ENCODE measurements at places on chromosomes 3 and 15.

DNA sequence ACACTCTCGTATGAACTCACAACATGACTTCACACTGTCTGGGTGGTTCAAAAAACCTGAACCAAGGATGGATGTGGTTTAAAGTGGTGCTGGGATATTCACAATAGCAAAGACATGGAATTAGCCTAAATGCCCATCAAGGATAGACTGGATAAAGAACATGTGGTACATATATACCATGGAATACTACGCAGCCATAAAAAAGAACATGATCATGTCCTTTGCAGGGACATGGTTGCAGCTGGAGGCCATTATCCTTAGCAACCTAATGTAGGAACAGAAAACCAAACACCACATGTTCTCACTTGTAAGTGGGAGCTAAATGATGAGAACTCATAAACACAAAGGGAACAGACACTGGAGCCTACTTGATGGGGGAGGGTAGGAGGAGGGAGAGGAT is 3.3 kb upstream of the PRSS50 start:
- DNase-seq = no peak

- no peak for DNase-seq
These were observed 52.2 kb upstream of the SEC22A start for GRCh38 chr3:123149525-123149924.

GRCh38 chr15:73183071-73183470 is 130.8 kb downstream of the NEO1 start:
- no peak for DNase-seq

DNA sequence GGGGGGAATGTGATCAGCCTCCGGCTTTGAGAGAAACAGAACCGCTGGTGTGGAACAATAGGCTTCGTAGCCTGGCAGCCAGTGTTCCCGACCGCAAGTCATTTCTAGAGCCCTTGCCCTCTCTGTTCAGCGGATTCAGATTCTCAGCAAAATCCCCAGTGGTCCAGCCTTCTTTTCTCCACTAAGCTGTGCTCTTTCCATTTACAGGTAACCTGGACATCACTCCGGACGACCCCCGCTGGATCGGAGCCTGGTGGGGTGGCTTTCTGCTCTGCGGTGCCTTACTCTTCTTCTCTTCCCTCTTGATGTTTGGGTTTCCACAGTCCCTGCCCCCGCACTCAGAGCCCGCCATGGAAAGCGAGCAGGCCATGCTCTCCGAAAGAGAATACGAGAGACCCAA is 250.6 kb downstream of the SLCO3A1 start:
- no peak for DNase-seq

DNA sequence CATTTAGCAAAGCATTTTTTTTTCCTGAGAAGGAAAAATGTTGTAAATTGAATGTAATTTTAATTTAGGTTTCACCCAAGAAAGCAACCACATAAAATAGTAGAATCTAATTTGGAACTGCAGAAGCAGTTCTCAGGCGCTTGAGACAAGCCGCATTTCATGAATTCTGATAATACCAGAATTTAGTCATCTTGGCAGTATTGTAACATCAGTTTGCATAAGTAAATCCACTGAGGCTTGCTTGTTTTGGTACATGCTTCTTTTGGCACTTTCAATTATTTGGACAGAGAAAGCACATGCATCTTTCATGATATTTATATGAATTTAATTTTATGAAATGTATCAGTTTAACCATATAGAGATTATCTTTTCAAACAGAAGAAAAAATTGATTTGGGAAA is 389.7 kb upstream of the ROBO1 start:
- DNase-seq = no peak

DNA sequence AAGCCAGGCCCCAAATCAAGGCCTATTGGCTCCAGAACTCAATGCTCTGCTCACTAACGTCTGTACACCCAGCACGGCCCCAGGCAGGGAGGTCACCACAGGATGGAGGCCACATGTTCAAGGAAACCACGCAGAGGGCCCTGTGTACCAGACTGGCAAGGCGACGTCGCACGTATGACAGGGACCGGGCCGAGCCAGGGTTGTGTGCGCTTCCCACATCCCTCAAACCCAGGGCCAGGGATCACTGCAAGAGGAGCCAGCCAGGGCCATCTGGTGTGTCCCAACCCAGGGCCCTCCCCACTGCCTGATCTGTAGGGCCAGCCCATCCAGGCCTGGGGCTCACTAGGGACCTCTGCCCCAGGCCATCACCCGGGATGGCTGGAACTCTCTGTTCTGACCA is 62.0 kb downstream of the ZNF445 start:
- DNase-seq = no peak

- DNase-seq = no peak
These were observed 150.5 kb upstream of the UBE2E2 start for GRCh38 chr3:23052620-23053019.

DNA sequence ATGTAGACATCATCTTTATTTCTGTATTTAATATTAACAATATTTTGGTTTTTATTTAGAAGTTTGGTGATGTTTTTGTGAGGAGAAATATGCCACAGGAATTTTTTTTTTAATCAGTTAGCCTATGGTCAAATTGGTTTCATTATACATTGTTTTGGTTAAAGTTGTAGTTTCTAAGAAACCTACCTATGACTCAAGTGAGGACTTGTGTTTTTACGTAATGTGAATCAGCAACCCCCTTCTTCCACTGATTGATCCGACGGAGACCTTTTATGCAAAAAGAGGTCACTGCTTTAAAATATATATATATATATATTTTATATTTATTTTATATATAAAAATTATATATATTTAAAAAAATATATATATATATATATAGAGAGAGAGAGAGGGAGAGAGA is 698.1 kb downstream of the FHIT start:
- no peak for DNase-seq

- DNase-seq = no peak
These were observed 309.0 kb downstream of the GBE1 start for GRCh38 chr3:81452418-81452817.

GRCh38 chr3:172040078-172040980 is 951 bp downstream of the FNDC3B start:
- peak; percentile 82 for DNase-seq

DNA sequence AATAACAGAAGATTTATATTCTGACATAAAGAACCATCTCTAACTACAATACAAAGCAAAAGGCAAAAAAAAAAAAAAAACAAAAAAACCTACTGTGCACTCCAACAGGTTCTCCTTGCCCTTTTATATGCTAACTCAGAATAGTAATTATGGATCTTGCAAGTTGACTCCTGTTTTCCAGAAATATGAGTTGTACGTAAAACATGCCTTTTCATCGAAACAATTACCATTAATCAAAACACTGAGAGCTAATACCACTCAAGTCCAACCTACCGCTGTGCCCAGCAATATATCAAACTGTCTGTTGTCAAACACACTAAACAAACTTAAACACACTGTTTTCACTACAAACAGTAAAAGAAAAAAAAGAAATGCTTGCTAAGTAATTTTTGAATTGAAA is 389.8 kb downstream of the TBC1D5 start:
- no peak for DNase-seq

DNA sequence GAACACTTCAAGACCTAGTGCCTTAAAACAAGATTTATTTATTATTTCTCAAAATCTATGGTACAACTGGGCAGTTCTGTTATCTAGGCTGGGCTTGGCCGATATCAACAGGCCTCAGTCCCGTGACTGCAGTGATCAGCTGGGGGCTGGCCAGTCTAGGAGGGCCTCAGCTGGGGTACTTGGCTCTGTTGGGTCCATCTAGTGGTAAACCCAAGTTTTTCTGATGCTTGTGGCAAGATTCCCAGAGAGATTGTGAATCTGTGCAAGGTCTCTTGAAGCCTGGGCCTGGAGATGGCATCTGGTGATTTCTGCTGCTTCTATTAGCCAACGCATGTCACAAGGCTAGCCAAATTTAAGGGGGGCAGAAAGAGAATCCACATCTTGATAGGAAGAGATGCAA is 482.4 kb upstream of the SGO1 start:
- no peak for DNase-seq

GRCh38 chr3:29064085-29064484 is 216.8 kb upstream of the RBMS3 start:
- DNase-seq = no peak

DNA sequence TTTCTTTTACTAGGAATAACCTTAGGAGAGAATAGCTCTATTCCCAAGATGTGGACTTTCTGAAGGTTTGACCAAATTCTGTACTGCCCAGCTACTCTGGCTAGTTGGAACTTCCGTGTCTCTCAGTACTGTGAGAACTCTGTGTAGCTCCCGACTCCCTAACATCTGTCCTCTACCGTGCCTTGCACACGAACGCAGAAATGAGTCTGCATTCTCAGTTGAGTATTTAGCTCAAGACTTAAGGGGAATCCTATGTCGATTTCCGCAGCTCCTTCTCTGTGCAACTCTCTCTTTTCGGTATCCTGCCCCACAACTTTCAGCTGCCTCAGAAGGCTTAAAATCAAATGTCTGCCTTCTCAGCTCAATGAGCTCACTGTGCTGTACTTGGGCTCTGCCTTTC is 86.7 kb upstream of the EPHB3 start:
- DNase-seq = no peak

DNA sequence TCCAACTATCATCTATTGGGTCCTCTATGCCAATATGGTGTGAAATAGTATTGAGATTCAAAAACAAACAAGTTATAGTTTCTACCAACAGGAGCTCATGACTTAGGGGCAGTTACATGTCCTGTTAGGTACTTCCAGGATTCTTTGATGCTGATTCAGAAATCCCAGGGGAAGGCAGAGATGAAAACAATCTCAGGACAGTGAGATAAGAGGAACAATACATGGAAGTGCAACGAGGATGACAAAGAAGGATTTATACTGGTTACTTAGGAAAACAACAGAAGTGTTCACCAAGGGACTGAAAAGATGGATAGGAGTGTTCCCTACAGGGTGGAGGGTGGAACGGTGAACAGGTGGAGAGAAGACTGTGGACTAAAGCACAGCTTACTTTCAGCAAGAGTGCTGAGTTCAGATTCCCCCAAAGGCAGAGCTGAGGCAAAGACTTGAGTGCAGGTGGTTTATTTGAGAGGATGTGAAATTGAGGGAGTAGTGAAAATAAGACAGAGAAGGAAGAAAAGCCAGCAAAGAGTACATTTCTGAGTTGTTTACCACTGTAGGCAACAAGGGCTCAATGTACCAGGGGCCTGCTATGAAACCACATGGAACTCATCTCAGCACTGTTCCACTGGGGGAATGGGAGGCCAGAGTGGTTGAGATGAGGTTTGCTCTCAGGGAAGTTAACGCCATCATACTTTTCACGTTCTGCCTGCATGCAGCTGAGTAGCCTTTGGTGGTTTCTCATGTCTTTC is 68.1 kb downstream of the TRIM69 start:
- no peak for DNase-seq

DNA sequence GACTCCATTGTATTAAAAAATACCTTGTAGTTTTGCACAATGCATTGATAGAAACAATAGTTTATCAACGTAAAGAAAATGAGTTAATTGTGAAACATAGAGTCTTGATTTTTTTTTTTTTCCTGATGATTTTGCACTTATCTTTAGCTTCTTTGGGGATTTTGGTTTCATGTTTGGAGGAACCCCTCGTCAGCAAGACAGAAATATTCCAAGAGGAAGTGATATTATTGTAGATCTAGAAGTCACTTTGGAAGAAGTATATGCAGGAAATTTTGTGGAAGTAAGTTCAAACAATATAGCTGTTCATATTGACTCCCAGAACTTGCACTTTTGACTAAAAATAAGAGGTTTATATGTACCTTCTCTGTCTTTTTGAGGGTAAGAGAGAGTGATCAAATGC is 7.0 kb downstream of the DNAJB11 start:
- no peak for DNase-seq

GRCh38 chr15:73517566-73517965 is 74.6 kb downstream of the REC114 start:
- DNase-seq = no peak

All from GM13976 (cell line).